ENCODE measurements at places on chromosomes 11 and 22.
A peak's percentile ranks its signal among the peaks of the same experiment; 100 is the strongest.

DNA sequence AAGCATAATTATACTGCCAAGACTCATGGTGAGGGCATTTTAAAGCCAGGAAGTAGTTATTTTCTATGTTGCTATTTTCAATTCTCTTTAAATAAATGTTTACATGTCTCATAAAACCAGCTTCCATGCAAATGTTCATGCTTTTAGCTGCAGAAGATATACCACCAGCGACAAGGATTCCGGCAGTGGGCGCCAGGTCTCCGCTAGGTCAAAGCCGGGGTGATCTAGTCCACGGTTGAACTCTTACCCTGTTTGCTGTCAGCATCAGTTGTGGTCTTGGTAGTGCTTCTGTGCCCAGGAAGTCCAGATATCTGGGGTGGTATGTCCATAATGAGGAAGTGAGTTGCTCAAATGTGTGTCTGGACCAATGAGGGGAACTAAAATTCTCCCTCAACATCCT lies 265.7 kb downstream of the BRD1 start:
- DNase-seq, result no peak

- DNase-seq, result no peak
Measured at GRCh38 chr22:32037236-32037635, 5.8 kb upstream of the SLC5A1 start.

DNA sequence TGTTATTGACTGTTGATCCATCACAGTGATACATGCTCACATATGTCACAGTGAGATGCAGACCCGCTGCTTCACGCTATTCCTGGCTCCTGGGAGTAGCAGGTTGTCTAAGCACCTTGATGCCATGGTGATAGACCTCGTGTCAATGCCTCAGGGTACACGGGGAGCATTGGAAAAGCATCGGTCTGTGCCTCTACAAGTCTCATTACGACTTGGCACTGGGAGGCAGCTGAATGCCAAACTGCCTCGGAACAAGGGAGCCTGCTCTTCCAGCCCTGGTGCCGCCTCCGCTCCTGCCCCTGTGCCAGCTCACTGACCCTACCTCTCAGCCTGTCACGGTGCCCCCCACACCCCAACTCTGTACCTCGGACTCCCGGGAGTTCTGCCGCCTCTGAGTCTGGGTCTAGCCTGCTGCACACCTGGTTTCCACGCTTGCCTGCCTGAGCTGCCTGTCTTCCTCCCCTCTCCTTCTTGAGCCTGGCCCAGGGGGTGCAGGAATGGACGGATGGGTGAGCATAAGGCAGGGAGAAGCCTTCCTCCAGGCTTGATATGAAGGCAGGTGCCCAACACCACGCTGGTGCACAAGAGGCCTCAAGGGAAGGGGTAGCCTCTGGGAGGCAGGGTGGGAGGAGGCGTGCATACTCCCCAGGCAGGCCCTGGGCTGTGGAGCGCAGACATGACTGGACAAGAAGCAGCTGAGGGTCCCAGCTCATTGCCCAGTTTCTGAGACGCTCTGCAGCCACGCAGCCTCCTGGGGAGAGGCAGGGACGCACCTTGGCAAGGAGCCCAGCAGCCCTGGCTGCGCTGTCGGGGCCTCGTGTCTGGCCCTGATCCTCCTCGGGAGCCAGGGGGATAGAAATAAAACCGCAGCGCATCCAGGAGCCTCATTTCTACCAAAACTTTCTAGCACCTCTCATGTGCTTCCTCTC lies 1.8 kb upstream of the NFAM1 start:
- DNase-seq, result no peak

DNA sequence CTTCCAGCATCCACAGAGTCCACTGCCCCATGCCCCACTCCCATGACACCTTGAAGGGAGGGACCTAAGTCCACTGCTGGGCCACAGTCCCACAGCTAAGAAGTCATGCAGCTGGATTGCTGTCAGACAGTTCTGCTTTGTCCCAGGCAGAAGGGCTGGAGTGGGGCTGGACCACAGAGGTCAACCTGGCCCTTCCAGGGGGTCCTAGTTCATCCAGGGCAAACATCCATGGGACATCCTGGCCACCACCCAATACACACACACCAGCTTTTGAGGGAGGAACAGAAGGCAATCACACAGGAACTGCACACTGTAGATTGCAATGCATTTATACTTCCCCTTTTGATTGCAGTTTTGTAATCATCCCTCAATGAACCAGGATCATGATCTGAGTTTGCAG lies 11.3 kb upstream of the APOL4 start:
- DNase-seq, result no peak

- DNase-seq, result peak; percentile 30
Measured at GRCh38 chr11:69297787-69298266, 3.9 kb downstream of the MYEOV start.

DNA sequence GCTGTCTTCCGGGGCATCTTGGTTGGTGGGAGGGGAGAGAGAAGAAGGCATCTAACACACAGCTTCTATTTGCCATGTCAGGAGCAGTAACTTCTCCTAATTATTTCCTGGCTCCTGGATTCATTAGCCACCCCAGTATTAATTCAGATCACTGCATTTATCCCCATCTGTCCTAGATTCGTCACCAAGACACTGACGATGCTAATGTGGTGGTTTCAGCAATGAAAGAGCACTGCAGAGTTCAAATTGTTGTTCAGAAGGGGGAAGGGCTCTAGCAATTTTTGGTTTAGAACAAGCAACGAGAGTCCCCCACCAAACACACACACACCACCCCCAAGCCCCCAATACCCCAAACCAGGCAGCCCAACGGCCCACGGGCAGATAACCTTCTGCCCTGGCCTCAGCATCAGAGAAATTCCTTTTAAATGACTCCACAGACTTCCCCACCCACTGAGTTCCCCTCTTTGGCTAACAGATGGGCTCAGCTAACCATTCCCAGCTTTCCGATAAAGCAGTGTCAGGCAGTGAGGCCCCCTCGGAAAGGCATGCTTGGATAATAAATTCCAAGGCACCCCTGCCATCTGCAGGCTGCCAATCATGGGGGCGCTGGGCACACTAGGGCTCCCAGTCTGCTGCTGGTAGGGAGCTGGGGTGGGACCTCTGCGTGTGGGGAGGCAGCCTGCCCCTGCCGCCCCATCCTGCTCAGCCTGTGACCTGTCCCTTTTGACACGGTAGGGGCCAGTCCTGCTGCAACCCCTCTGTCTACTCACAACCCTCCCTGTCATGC lies 453.5 kb downstream of the MIAT start:
- no peak for DNase-seq

GRCh38 chr22:42801252-42802080 lies 55.6 kb downstream of the ARFGAP3 start:
- DNase-seq, result no peak

DNA sequence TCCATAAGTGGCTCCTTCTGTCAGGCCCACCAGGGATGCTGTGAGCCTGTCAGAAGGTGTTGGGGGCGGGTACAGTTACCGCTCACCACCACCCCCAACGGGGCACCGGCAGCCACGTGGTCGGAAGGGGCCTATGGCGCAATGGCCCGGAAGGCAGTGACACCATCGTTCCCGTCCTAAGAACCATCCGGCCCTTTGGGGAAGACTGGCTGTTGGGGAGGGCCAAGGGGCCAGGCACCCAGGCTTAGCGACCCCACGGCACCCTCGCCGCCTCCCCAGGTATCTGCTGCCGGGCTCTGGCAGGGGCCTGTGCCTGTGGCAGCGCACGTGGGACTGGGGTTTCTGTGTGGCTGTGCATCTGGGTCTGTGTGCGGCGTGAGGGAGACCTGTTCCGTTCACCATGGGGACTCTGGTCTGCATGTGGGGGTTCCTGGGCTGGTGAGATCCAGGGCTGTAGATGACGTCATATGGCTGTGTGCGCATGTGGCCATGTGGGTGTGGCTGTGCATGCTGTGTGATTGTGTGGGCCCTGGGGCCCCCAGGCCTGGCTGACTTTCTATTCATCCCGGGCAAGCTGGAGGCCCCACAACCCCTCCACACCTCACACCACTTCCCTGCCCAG lies 717 bp downstream of the OSM start:
- peak; percentile 69 for DNase-seq

DNA sequence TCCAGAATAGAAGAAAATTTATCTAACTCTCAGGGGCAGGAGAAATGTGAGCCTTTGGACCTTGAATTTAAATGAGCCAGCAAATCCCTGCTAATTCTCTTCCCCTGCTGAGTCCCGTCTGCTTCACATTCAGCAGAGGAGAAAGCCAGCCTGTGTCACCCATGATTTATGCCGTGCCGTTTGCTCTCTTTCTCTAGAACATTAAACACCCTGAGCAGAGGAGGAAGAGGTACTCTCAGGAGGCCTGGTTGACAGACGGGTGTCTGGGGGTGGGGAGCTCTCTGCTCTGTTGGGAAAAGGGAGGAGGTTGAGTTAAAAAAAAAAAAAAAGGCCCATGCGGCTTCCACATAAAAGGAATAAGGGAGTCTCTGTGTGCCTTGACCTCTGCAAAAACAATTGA lies 11.3 kb upstream of the MTMR3 start:
- no peak for DNase-seq

GRCh38 chr11:79538775-79539174 lies 97.9 kb upstream of the TENM4 start:
- DNase-seq, result no peak

- DNase-seq, result no peak
Measured at GRCh38 chr11:131609337-131609736, 238.9 kb downstream of the NTM start.

DNA sequence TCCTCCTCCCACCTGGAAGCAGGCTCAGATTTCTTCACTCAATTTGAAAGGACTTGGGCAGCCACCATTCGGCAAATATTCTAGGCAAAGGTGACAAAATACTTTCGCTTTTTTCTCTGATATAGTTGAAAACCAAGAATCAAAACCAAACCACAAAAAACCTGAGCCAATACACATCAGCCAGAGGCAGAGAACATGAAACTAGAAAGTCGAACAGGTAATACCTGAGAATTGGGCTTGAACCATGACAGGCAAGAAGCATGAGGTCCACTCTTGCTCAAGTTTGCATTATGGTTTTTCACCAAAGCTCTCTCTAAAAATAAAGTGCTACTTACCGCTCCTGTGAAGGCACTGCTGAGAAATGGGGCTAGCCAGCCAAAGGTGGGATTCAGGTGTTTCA lies 26.2 kb upstream of the LDLRAD3 start:
- no peak for DNase-seq

GRCh38 chr11:112308651-112309050 lies 48.0 kb upstream of the PLET1 start:
- DNase-seq, result no peak

GRCh38 chr22:44091021-44091721 lies 67.1 kb downstream of the PARVB start:
- DNase-seq, result no peak
